ENCODE measurements at places on chromosomes 3 and 15. TPM values are rescaled to one million over a fixed set of nuclear protein-coding genes. Genes with fewer than 3 reads are reported as not detected.

Gene SUCNR1
- total RNA-seq, result not detected

Gene KATNBL1
- total RNA-seq, result 42.3 TPM

GRCh38 chr3:41434781-41435180, 235.5 kb downstream of the CTNNB1 start:
- no peaks in the 10 kb centered on the region for H3K4me1 ChIP-seq
- H3K36me3 ChIP-seq, result no peaks in the 10 kb centered on the region
- DNase-seq, result no peak
- no peak overlapping the region for H3K27ac ChIP-seq

DNA sequence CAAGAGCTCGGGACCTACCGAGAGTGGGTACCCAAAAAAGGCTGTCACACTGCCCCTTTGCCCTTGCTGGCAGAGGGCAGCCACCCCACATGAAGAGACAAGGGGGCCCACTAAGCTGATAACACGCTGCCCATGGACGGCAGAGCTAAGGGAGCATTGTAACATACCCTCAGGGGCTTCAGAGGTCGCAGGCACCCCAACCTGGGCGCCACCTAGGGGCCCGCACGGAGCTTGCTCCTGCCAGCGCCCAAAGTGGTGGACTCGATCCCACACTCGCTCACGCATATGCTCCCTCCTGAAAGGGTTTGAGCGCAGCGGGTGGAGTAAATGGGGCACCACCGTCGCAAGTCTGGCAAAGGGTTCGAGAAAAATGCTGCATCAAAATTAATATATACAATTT, 975.4 kb downstream of the ZPLD1 start:
- H3K36me3 ChIP-seq, result no peaks in the 10 kb centered on the region
- H3K27me3 ChIP-seq, result no peaks in the 10 kb centered on the region
- no peak overlapping the region for H3K27ac ChIP-seq
- no peak for DNase-seq
- H3K4me3 ChIP-seq, result no peak overlapping the region
- no peaks in the 10 kb centered on the region for H3K4me1 ChIP-seq

DNA sequence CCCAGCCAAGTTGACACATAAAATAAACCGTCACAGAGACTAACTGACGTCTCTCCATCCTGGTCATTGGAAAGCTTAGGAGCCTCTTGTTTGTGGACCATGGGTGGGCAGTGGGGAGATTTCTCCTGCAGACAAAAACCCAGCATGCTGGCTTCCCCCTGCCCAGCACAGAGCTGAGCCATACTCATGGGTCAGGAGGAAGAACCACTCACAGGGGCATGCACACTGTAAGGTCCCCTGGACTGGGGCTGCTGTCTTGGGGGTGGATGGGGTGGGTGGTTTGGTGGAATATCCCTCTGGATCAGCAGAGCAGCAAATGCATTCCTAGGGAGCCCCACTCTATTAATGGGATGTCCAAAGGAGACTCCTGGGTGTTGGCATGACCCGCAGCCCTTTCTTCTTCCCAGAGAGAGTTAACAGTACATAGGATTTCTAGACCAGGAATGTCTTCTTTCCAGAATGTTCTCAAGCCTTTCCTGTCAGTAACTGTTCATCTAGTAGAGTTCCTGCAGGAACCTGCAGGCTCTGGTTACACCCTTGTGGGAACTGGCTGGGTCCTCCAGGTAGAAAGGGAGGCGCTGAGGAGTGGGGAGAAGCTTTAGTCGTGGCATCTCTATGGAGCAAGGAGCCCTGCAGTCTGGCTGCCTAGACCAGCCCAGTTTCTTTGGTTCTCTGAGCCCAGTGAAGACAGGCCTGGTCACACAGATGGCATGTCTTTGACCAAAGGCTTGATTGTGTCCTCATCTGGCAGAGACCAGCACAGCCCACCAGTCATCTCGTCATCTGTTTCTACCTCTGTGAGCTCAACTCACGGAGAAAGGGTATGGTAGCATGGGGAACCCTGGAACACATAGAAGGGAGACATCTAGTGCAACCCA, 73.4 kb upstream of the PRR23C start:
- H3K4me1 ChIP-seq, result peaks cover 9% of the 10 kb centered on the region
- H3K36me3 ChIP-seq, result no peaks in the 10 kb centered on the region
- H3K27ac ChIP-seq, result no peak overlapping the region
- DNase-seq, result no peak

Gene TGM5
- total RNA-seq, result 0.21 TPM

DNA sequence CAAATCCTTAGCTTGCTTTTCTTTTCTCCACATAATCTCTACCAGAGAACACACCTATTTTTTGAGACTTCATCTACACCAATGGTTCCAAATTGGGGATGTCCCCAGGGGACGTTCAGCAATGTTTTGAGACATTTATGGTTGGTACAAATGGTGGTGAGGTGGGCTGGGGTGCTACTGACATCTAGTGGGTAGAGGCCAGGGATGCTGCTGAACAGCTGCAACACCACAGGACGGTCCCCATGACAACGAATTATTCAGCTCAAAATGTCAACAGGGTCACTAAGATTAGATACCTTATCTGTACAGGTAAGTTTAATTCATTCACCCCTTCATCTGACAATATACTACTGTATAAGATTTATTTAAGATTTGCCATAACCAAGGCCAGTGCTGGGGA, 14.4 kb downstream of the GK5 start:
- no peak for DNase-seq
- H3K36me3 ChIP-seq, result peaks cover 65% of the 10 kb centered on the region
- H3K4me1 ChIP-seq, result peaks cover 8% of the 10 kb centered on the region

Gene HCLS1
- total RNA-seq, result 234 TPM

Gene MLH1
- total RNA-seq, result 64.4 TPM

GRCh38 chr3:37770938-37771918, 90.5 kb upstream of the CTDSPL start:
- H3K36me3 ChIP-seq, result no peaks in the 10 kb centered on the region
- no peak overlapping the region for H3K4me3 ChIP-seq
- H3K27ac ChIP-seq, result no peak overlapping the region
- H3K4me1 ChIP-seq, result no peaks in the 10 kb centered on the region
- H3K27me3 ChIP-seq, result peaks cover 6% of the 10 kb centered on the region
- DNase-seq, result no peak

- H3K27me3 ChIP-seq, result no peaks in the 10 kb centered on the region
- no peak overlapping the region for H3K27ac ChIP-seq
- H3K4me1 ChIP-seq, result no peaks in the 10 kb centered on the region
- no peak for DNase-seq
- H3K4me3 ChIP-seq, result no peak overlapping the region
Measured at GRCh38 chr15:53555226-53555625, 204.2 kb downstream of the WDR72 start.

Gene ETV5
- 1.3 TPM for total RNA-seq

GRCh38 chr3:138768125-138768524, 66.6 kb downstream of the PIK3CB start:
- peaks cover 3% of the 10 kb centered on the region for H3K4me1 ChIP-seq
- H3K27me3 ChIP-seq, result no peaks in the 10 kb centered on the region
- DNase-seq, result no peak
- no peak overlapping the region for H3K27ac ChIP-seq

Gene CYP8B1
- not detected for total RNA-seq

DNA sequence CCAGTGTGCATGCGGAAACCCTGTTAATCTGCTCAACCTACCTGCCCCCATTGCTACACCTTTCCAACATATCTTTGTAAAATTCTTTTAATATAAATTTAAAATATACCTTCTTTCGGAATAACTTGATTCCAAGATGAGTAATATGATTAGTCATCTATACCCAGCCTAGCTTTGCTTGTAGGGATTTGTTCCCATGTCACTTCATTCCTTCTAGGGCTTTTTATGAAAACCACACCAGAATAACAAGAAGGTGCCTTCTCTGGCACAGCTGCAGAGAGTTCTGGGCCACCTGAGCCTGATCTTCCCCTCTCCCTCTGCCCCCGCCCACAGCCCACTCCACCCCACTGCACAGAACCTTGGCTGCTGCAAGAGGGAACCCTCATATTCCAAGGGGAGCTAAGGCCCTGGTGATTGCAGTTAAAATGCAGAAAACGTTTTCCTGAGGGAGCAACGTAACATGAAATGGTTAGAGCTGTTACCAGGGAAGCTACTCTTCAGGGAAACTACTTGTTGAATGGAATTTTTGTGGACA, 38.6 kb upstream of the HACD2 start:
- no peaks in the 10 kb centered on the region for H3K27me3 ChIP-seq
- H3K4me3 ChIP-seq, result no peak overlapping the region
- no peaks in the 10 kb centered on the region for H3K36me3 ChIP-seq
- no peak overlapping the region for H3K27ac ChIP-seq

- DNase-seq, result no peak
- peaks cover 26% of the 10 kb centered on the region for H3K4me1 ChIP-seq
- H3K27me3 ChIP-seq, result no peaks in the 10 kb centered on the region
- no peak overlapping the region for H3K4me3 ChIP-seq
- peaks cover 39% of the 10 kb centered on the region for H3K36me3 ChIP-seq
- no peak overlapping the region for H3K27ac ChIP-seq
Measured at GRCh38 chr3:167723872-167724271, 10.8 kb downstream of the PDCD10 start.

DNA sequence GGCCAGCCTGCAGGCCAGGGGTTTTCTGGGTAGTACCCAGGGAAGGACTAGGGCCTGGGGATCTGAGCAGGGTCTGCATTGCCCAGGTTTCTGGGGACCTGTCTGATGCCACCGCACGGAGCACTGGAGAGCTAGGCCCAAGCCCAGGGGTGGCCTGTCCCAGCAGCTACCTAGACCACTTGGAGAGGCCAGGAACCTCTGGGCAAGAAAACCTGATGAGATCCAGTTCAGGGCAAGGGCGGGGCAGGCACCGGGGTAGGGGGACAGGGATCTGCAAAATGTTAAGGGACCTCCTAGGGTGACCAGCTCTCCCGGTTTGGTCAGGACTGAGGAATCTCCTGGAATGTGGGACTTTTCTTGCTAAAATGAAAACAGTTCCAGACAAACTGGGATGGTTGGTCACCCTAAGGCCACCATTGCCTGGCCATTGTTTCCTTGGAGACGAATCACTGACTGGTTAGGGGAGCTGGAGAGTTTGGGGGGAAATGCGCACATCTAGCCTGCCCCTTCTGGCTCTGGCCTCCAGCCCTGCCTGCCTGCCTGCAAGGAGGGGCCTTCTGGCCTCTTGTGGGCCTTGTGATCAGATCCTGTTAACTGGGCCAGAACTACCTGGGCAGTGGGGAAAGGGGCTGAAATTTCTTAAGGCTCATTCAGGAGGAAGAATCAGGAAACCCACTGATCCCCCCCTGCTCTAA, 117.4 kb upstream of the TLE3 start:
- H3K27ac ChIP-seq, result no peak overlapping the region
- H3K36me3 ChIP-seq, result no peaks in the 10 kb centered on the region
- no peak for DNase-seq
- H3K4me3 ChIP-seq, result no peak overlapping the region
- no peaks in the 10 kb centered on the region for H3K4me1 ChIP-seq

Gene RPL32
- 2,046 TPM for total RNA-seq

Gene FLNB
- total RNA-seq, result 35.6 TPM

DNA sequence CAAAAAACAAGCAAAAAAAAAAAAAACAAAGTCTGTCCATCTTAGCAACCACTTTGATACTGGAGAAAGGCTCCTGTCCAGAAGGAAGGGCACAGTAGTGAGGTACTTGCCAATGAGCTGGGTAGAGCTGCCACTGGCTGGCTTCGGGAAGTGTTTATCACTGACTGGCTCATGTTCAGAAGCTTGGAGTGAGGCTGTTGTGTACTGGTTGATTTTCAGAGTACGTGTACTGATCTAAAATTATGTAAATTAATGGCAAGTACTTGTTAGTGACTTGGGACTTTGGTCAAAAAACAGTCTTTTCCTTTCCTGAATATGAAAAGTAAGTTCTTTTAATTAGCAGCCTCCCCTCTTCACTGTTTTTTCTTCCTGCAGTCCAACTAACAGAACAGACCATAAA, 979 bp upstream of the ZNF621 start:
- peaks cover 29% of the 10 kb centered on the region for H3K36me3 ChIP-seq
- peak overlapping the region; percentile 95 for H3K4me3 ChIP-seq
- H3K27me3 ChIP-seq, result no peaks in the 10 kb centered on the region
- H3K4me1 ChIP-seq, result peaks cover 22% of the 10 kb centered on the region

GRCh38 chr3:64815195-64815631, 127.4 kb upstream of the ADAMTS9 start:
- no peak for DNase-seq
- H3K36me3 ChIP-seq, result no peaks in the 10 kb centered on the region
- H3K4me1 ChIP-seq, result no peaks in the 10 kb centered on the region
- no peak overlapping the region for H3K4me3 ChIP-seq
- H3K27ac ChIP-seq, result no peak overlapping the region

Gene GOLGA8Q
- total RNA-seq, result 1.4 TPM

DNA sequence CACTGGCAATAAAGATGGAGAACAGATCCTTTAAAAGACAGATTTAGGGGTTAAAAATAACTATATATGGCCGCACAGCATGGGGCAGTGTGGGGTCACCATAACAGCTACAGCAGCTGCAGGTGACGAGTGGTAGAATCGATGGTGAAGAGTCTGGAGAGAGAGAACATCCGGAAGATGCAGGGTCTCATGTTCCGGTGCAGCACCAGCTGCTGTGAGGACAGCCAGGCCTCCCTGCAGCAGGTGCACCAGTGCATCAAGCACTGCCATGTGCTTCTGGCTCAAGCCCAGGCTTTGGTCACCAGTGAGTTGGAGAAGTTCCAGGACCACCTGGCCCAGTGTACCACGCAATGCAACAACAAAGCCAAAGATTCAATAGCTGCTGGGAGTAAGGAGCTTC, 93.7 kb upstream of the IMPG2 start:
- no peak overlapping the region for H3K27ac ChIP-seq
- H3K4me1 ChIP-seq, result peaks cover 12% of the 10 kb centered on the region
- H3K27me3 ChIP-seq, result no peaks in the 10 kb centered on the region
- H3K36me3 ChIP-seq, result peaks cover 23% of the 10 kb centered on the region
- DNase-seq, result no peak

DNA sequence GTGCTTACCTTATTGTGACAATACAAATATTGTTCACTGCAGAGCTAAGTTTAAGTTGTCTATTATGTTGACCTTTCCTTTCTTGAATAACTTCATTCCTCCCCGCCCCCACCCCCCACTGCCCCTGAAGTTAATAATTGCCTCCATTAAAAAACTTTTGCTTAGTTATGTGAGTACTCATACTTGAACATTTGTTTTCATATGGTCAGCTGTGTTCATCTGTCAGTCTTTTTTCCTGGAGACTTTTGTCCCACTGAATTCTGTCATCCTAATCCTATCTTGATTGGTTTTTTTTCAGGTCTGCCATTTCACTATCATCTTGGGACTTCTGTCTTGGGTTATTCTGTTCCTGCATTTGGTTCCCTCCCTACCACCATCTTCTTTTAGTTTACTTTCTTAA, 8.5 kb downstream of the SLC25A36 start:
- no peak overlapping the region for H3K27ac ChIP-seq
- peaks cover 26% of the 10 kb centered on the region for H3K36me3 ChIP-seq
- no peaks in the 10 kb centered on the region for H3K27me3 ChIP-seq
- peaks cover 28% of the 10 kb centered on the region for H3K4me1 ChIP-seq
- no peak for DNase-seq

- DNase-seq, result no peak
- H3K27me3 ChIP-seq, result no peaks in the 10 kb centered on the region
- H3K4me1 ChIP-seq, result no peaks in the 10 kb centered on the region
- H3K36me3 ChIP-seq, result no peaks in the 10 kb centered on the region
Measured at GRCh38 chr3:127180859-127181258, 12.1 kb upstream of the PRR23E start.

Gene SCG5
- 3.7 TPM for total RNA-seq
